D721Med (cell line): ENCODE measurements at places on chromosomes 1 and 21.

DNA sequence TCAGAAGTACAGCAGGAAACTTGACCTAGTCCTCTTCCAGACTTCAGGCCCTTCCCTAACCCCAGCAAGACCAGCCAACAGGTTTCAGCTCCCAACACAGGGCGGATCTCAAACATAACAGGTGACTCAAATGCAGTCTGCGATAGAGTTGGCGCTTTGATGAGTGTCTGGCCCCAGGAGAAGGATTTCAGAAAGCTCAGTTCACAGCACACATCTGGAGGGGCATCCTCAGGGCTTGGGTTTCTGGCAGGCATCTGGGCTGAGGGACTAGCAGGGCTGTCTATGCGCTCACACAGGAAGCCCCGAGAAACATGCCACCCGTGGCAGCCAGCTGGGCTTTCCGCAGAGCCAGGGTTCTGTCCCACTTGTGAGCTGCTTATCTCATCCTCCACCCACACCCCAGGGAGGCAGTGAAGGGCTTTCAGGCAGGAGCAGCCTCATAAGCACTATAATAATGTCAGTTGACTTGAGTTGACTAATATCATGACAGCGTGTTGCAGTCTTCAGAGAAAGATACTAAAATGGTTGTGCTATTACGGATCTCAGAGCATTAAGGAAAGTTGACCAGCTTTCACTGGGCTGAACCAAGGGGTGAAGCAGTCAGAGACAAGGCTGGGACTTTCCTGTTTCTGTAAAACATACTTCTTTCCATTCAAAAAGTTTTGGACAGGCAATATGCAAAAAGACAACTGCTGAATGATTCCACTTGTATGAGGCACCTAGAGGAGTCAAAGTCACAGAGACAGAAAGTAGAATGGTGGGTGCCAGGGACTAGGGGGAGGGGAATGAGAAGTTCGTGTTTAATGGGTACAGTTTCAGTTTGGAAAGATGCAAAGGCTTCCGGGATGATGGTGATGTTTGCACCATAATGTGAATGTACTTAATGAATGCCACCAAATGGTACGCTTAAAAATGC, 233.0 kb upstream of the IRF2BP2 start:
- DNase-seq = no peak

- no peak for DNase-seq
Observed at GRCh38 chr1:91546876-91547275, 46.2 kb downstream of the CDC7 start.

- no peak for DNase-seq
Observed at GRCh38 chr1:30148676-30149075, 574.7 kb downstream of the MATN1 start.

- no peak for DNase-seq
Observed at GRCh38 chr21:25343774-25344545, 263.3 kb downstream of the MRPL39 start.

- no peak for DNase-seq
Observed at GRCh38 chr1:228359613-228360532, 46.8 kb downstream of the TRIM11 start.
